NCI-H774 (cell line): ENCODE measurements at places on chromosomes 13 and 19.

GRCh38 chr13:51559946-51560735, 24.1 kb upstream of the WDFY2 start:
- no peak for DNase-seq

DNA sequence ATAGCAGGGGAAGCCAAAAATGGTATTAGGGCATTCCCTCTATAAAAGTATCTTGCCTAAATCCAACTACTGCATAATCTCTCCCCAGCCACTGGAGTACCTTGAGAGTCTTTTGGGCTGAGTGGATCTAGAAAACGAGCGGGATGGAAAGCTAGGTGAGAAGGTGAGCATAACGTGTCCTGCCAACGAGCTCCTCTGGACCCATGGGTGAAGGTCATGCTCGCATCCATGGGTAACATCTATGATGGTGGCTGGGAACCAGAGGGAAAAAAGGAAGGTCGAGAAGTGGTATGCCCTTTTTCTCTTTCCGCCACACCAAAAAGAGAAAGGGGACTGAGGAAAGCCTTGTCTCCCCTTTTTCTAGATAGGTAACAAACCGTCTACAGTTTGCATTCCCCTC, 63.0 kb downstream of the ZNF208 start:
- DNase-seq, result no peak

DNA sequence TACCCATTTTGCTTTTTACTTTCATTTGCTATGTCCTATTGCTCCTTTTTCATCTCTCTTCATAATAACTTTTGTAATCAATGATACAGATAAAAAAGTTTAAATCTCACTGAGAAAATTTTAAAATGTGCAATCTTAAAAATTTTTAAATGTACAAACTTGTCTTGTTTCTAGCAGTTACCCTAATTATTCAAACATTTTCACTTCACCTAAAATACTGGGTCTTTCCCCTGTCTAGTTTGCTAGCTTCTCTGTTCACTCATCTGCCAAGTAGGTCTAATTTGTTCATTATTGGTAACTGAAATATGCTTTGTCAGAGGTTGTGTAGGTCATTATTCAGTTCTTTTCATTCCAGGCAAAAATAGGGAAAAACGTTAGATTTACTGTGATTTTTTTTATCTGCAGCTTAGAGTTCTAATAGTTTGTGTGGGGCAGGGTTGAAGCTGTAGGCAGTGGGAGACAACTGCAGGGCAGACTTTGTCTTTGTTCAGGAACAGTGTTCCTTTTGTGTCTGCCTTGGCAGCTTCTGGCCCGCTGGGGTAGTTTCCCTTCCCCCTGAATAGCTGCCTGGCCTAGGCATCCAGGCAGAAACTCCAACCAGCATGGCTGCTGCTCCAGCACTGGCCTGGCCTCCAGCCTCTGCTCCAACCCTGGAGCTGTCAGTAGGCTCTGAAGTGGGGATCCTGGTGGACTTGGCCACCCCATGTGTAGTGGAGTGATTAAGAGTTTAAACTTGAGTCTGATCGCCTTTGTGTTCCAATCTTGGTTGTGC, 48.5 kb downstream of the WDFY2 start:
- DNase-seq, result no peak

DNA sequence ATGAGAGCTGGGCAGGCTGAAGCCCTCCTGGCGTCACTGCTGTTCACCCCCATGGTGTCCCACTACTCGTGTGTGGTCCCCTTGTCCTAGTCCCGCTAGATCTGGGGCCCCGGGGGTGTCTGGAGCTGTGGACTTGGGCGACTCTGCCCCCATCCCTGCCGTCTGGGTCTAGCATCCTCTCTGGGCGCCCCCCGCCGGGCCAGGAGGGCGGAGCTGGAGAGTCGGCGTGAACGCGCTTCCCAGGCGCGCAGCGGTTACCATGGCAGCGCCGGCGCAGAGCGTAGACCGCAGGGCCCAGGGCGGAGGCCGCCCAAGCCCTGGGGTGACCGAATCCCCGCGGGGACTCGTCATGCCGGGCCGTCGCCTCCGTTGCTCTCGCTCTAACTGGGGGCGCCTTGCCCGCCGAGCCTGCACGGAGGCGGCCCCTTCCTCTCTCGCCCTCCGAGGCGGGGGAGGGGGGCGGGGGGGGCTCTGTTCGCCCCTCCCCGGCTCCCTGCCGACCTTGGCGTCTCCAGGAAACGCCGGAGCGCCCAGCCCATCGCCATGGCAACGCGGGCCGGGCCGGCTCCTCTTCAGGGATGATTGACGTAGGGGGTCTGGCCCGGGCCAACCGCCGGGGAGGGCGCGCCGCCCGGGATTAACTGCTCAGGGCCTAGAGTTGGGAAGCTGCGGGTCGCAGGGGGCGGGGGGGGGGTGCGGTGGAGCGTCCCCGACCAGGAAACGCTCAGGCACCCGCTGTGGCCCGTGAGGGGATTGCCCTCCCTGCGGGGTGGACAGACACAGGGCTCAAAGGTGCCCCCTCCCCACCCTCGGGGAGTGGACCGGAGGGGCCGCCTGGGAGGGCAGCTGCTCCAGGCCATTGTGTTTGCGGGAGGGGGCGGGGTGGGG, 8.9 kb downstream of the ISYNA1 start:
- DNase-seq, result peak; percentile 83

GRCh38 chr13:39985071-39985470, 329.6 kb downstream of the COG6 start:
- DNase-seq, result no peak

GRCh38 chr13:67713571-67713970, 483.4 kb upstream of the PCDH9 start:
- no peak for DNase-seq

DNA sequence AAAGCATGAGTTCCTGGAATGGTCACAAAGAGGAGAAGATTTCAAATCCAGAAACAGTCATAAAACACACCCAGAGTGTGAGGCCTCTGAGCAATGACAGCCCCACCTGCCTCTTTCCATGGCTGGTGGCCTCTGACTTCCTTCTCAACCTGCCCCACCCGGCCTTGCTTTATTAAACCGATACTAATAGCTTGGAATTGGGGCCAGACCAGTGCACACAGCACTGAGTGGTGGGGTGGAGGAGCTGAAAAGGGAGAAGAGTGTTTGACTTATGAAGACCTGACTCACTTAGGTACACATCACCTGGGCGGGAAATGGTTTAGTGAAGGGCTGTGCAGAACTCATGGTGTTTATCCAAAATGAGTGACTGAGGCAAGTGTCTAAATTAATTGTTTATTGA, 20.7 kb upstream of the CEACAM6 start:
- peak; percentile 93 for DNase-seq

DNA sequence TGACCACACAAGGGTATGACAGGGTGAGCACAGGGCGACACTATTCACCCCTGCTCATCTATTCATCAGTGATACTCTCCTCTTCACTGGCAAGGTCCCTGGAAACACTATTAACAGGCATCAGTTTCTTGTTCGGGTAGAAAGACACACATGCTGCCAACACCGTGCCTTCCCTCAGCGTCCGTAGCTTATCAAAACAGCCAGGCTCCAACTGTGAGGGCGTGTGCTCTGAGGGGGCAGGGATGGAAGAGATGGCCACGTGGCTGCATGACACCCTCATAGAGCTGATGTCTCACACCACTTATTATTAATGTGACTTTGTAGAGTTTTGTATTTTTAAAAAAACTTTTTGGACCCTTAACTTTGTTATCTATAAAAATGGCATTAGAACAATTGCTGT, 160.3 kb downstream of the ITGBL1 start:
- DNase-seq, result no peak

- DNase-seq, result peak; percentile 6
Measured at GRCh38 chr13:52001120-52001731, 10.0 kb downstream of the ATP7B start.

GRCh38 chr19:57830071-57830602, at the start of gene ZNF587B:
TSS of gene ZNF587B (plus strand) at chr19:57830299. CDS start at chr19:57830529, 230 bp downstream.
- no peak for DNase-seq

DNA sequence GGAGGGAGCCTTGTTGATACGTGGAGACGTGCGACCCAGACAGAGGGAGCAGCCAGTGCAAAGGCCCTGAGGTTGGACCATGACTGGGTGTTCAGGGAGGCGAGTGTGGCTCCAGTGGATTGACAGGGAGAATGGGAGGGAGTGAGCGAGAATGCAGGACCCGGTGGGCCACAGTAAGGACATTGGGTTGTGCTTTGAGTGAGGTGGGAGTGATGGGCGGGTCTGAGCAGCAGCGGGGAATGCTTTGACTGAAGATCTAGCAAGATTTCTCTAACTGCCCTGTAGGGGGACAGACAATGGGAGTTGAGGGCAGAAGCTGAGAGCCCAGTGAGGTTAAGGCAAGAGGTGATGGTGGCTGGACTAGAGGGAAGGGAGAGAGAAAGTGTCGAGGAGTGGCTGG, 7.7 kb upstream of the NANOS2 start:
- no peak for DNase-seq

DNA sequence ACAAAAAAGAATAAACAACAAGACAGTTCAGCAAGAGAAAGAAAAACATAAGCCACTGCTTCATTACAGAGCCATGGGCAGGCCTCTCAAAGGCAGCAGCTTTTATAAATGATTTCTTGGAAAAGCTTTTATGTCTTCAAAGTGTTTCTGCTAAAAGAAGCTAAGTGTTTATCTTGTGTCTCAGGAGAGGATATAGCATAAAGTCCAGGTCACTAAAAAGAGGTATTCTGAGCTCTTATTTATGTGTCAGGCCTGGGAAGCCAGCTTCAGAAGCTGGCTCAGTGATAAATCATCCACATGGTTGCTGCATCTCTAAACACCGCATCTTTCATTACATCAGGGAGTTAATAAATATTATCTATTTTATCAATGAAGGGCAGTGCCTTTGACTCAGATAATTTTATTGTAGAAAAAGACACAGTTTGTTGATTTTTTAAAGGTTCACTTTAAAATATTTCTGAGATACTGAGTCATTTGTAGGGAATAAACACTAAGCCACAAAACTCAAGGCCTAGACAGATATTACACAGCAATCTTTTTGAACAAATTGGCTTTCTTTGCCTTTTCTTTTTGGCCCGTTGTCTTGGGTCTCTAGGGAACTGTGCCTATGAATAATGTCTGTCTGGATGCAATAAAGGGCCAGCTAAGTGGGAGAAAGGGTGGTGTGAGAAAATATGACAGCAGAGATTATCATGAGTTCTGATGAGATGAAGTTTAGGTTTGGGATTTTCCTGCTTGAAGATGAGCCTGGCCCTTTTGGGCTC, 1086.6 kb downstream of the UQCRFS1 start:
- DNase-seq, result no peak

- no peak for DNase-seq
Measured at GRCh38 chr19:33429891-33430673, 56.6 kb downstream of the CEBPG start.

GRCh38 chr13:47539317-47539716, 461.8 kb downstream of the SUCLA2 start:
- no peak for DNase-seq

GRCh38 chr13:95137096-95137495, 164.2 kb downstream of the ABCC4 start:
- DNase-seq, result no peak

- DNase-seq, result no peak
Measured at GRCh38 chr19:10001899-10002298, 8.4 kb downstream of the COL5A3 start.

- DNase-seq, result no peak
Measured at GRCh38 chr13:76826527-76826926, 59.7 kb downstream of the KCTD12 start.

DNA sequence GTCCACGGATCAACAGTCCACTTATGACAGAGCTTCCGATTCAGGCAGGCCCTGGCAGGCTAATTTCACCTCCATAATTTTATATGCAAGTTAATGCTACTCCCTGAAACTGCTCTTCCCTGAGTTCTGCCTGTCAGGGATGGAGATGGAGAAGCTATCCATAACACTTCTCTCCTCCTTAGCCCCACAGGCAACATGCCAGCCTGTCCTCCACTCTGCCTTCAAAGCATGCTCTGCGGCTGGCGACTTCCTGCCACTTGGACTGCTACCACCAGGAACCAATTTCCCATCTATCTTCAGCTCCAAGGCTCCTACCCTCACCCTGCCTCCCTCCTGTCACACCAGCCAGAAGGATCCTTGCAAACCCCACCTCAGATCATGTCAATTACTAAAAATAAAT, 35.4 kb downstream of the GSX1 start:
- DNase-seq, result no peak

GRCh38 chr19:21581646-21582240, 76.3 kb downstream of the ZNF429 start:
- peak; percentile 88 for DNase-seq

DNA sequence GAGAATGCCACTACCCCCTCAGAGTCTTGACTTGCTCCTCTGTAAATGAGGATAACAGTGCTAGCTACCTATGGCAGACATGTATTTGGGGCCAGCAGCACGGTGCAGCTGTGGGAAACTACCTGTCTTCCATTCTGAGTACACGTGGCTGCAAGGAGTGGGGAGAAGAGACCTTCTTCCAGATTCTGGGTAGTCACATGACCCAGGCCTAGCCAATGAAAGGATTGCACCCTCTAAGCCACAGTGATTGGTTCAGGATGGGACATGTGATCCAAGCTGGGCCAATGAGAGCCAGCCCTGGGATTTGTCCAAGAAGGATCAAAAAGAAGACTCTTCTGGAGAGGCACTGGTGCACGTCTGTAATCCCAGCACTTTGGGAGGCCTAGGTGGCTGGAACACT, 5.5 kb downstream of the ZNRF4 start:
- DNase-seq, result no peak

GRCh38 chr13:23955064-23955463, 57.8 kb upstream of the C1QTNF9B start:
- no peak for DNase-seq

GRCh38 chr13:98922306-98922705, 55.6 kb downstream of the DOCK9 start:
- DNase-seq, result no peak

GRCh38 chr19:14405380-14405757, 13.8 kb downstream of the DDX39A start:
- no peak for DNase-seq

GRCh38 chr19:8302734-8303133, 5.4 kb downstream of the CD320 start:
- no peak for DNase-seq
